HepG2 (cell line): ENCODE measurements at places on chromosomes 3 and 15. TPM values are rescaled to one million over a fixed set of nuclear protein-coding genes. Genes with fewer than 3 reads are reported as not detected.
A peak's percentile ranks its signal among the peaks of the same experiment; 100 is the strongest.

Gene C15orf62
- 0.34 and 0.51 TPM in 2 replicates for total RNA-seq

GRCh38 chr3:138949445-138950005, 2.5 kb downstream of the FOXL2NB start:
- DNase-seq: no peak
- H3K27ac ChIP-seq: no peak overlapping the region
- peaks cover 15% of the 10 kb centered on the region for H3K4me1 ChIP-seq
- H3K4me3 ChIP-seq: peak overlapping the region; percentile 41
- H3K27me3 ChIP-seq: peaks cover 33% of the 10 kb centered on the region

DNA sequence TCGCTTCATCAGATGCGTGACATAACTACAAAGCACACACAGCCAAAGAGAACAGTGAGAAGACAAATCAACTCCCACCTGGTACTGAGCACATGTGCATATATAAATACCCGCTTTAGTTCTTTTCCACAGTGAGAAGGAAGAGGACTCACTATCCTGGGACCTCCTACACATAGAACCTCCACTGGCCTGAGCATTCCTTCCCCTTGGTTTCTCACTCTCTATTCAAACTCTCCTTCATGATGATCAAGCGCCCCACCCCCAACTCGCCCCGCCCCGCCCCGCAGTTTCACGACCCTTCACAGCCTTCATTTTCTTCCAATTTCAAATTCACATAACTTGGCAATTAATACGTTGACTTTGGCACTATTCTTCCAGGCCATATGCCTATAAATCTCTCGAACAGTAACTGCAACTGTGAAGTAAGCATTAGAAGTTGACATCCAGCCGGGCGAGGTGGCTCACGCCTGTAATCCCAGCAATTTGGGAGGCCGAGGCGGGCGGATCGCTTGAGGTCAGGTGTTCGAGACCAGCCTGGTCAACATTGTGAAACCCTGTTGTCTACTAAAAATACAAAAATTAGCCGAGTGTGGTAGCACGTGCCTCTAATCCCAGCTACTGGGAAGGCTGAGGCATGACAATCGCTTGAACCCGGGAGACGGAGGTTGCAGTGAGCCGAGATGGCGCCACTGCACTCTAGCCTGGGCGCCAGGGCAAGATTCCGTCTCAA, 1.1 kb downstream of the RPS17 start:
- peak overlapping the region; percentile 90 for H3K27ac ChIP-seq
- peaks cover 3% of the 10 kb centered on the region; the same call in 1 of the 3 replicates for H3K27me3 ChIP-seq
- peak overlapping the region; percentile 98 for H3K4me3 ChIP-seq
- peaks cover 41% of the 10 kb centered on the region for H3K4me1 ChIP-seq
- peak; percentile 29 for DNase-seq

DNA sequence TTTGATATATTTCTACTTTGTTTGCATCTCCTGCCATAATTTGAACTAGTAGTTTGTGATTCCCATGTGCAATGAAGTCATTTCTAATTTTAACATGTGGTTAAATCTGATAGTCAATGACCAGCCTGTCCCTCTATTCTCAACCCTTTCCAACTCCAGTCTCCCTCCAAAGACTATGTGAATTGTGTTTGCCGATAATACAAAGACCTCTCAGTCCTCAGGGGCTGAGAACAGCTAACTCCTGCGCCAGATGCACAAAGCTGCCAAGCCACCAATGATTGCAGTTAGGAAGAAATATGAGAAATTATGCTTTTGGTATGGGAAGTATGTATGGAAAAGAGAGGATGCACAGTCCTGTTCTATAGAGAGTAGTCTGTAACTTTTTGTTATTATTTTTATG, 54.0 kb downstream of the KCNH8 start:
- H3K27me3 ChIP-seq: no peaks in the 10 kb centered on the region
- no peaks in the 10 kb centered on the region for H3K36me3 ChIP-seq
- no peaks in the 10 kb centered on the region for H3K4me1 ChIP-seq
- no peak overlapping the region for H3K4me3 ChIP-seq
- H3K27ac ChIP-seq: no peak overlapping the region
